ENCODE measurements at places on chromosomes 2 and 18. TPM values are rescaled to one million over a fixed set of nuclear protein-coding genes. Genes with fewer than 3 reads are reported as not detected.

DNA sequence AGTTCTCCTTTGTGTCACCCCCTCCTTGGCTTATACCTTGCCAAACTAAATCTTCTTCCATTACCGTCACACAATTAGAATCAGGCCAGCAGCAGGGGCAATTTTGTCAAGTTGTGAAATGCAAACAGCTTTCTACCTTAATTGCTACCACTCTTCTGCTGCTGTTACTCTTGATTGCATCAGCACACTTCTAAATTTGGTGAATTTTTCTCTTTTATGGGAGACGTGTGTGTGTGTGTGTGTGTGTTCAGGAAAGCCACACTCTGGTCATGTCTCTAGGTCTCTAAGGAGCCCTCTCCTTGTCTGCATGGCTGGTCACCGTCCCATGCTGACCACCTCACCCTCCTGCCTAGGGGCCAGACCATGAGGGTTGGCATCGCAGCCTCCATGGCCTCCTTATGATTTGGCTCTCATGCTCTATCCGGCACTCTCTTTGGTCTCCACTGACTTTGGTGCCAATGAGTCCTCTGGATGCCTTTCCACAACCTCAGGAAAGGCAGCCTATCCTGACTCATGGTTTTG lies 87.7 kb downstream of the GATA6 start:
- no peak for DNase-seq

The TXNDC2 gene
- total RNA-seq, result not detected

DNA sequence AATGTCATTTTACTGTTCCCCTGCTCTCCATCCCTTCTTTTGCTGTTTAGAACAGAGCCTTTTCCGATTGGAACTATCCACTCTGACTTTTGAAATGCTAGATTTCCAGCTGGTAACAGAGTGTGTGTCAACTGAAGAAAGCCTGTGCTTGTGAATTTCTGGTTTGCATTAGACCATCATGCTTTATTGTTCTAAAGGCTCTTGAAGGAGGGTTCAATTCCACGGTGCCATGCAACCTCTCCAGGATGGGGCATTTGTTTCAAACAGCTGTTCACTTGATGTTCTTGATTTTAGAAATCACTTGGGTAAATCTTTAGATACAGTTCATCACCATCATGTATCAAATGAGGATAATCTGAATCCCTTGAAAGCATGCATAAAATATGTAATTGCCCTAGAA lies 156.7 kb downstream of the QPCT start:
- no peak for DNase-seq

DNA sequence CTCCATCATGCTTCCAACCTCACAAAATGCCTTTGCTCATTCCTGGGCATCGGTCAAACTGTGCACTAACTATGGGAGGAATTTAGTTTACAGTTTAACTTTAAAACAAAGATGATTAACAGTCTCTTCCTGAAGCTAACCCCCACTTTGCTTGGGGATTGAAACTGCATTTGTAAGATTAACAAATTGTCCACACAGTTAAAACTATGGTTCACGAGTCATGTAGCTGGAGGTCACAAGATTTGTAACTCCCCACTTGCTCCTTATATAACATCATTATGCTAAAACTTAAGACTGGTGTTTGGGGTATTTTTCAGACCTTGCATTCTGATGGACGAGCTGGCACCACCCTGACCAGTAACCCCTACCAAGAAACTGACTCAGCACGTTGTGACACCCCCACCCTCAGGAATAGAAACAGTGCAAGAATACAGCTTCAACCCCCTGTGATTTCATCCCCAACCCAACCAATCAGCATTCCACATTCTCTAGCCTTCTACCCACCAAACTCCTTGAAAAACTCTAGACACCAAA lies 252.3 kb downstream of the MBD5 start:
- DNase-seq, result no peak

GRCh38 chr2:101036562-101036961 lies 34.5 kb downstream of the RPL31 start:
- DNase-seq, result no peak

- DNase-seq, result no peak
Observed at GRCh38 chr18:54127759-54128378, 96.6 kb downstream of the MBD2 start.

The PSMA8 gene
- not detected for total RNA-seq

- DNase-seq, result no peak
Observed at GRCh38 chr2:196322973-196323810, 151.8 kb upstream of the STK17B start.

DNA sequence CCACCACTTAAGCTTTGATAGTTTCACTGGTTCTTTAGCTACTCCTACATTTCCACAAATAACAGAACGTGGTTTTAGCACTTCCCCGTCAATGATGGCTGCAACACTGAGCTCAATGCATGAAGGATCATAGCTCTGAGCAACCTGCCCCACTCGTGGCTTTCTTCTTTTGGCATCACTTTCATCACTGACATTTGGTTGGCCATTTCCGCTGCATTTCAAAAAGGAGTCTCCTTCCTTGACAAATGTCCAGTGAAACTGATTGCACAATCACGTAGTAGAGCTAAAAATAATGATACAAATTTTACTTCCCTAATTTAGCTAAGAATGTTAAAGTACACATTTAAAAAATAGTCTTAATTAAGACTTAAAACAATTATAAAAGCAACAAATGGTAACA lies 205.2 kb upstream of the HDAC4 start:
- peak; percentile 15 for DNase-seq

DNA sequence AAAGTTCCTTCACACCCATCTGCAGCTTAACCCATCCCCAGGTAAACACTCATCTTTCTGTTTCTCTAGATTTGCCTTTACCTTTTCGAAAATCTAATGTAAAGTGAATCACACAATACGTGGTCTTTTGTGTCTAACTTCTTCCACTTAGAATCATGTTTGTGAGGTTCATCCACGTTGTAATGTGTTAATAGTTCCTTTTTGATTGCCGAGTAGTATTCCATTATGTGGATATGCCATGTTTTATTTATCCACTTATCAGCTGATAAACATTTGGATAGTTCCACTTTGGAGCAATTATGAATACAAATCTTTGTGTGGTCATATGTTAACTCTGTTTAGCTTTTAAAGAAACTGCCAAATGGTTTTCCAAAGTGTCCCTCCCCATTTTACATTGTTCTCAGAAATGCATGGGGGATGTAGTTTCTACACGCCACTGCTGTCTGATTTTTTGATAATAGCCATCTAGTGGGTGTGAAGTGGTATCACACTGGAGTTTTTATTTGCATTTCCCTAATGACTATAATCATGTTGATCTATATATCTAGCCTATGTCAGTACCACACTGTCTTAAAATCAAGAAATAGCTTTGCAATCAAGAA lies 22.3 kb downstream of the PECR start:
- DNase-seq, result no peak

DNA sequence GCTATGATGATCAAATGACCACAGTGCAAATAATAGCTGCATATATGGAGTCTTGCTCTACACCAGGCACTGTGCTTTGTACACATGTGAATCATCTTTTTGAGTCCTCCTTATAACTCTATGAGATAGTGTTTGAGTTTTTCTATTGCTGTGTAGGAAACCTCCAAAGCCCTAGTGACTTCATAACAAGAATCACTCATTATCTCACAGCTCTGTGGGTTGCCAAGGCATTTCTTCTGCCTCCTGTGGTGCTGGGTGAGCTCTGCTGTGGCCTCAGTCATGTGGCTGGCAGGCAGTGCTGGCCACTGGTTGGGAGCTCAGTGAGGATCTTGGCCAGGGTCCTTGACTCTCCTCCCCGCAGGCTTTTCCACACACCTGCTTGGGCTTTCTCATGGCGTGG lies 153.4 kb downstream of the CAPN13 start:
- no peak for DNase-seq

- no peak for DNase-seq
Observed at GRCh38 chr18:38756436-38756835, 1190.8 kb upstream of the CELF4 start.

The HAAO gene
- 3.0 TPM for total RNA-seq

The STRN gene
- total RNA-seq, result 26.8 TPM

The SLC9A4 gene
- total RNA-seq, result not detected

DNA sequence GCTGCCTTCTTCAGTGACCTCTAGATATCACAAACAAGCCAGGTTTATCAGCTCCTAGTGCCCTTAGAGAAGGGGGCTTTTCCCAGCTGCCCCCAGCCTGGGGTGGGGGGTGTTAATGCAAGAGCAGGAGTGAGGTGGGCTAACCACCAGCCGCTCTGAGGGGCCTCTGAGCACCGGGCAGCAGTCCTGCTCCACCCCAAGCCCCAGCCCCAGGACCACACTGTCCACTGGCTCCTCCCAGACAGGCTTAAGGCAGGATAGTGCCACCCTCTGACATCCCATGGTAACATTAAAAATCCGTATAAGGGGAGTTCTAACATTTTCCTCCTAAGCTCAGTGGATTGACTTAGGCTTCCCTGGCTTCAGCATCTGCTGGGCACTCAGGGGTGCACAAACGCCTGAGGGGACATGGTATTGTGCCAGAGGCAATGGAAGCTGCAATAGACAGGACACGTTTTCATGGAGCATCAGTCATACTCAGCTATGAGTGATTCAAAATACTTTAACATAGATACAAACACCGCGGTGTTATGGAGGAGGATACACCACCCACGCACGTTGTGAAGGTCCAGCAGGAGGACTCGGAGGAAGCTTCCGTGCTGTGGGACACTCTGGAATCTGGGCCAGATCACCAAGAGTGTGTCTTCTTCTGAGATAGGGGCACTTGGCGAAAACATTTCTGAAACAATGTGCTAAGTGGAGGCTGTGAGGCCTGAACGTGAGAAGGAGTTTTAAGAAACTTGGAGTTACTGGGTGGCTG lies 112.7 kb upstream of the EPC2 start:
- DNase-seq, result no peak

- DNase-seq, result no peak
Observed at GRCh38 chr2:141021109-141021508, 1109.7 kb downstream of the LRP1B start.

DNA sequence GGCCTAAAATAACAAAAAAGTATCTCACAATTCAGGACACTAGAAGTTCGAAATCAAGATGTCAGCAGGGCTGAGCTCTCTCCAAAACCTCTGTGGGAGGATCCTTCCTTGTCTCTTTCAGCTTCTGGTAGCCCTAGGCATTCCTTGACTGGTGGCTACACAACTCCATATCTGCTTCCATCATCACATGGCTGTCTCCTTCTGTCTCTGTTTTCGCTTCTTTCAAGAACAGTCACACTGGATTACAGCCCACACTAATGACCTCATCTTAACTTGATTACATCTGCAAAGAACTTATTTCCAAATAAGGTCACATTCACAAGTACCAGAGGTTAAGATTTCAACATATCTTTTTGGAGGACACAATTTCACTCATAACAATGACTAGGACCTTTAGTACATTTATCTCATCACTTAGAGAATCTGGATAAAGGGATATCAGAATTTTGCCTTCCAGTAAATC lies 275.2 kb downstream of the IRS1 start:
- DNase-seq, result no peak

GRCh38 chr2:11503354-11503927 lies 30.4 kb upstream of the GREB1 start:
- DNase-seq, result no peak

DNA sequence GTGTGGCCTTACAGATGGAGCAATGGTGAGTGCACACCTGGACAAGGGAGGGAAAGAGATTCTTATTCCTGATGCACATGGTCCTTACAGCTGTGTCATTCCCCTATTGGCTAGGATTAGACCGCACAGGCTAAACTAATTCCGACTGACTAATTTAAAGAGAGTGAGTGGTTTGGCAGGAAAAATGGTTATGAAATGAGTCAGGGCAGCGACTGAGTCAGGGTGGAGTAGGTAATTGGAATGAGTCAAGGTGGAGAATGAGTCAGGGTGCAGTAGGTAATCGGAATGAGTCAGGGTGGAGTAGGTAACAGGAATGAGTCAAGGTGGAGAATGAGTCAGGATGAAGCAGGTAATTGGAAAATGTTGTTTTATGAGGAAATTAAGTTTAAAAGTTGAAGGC lies 1353.7 kb upstream of the LRRTM1 start:
- DNase-seq, result no peak

The ANKRD29 gene
- total RNA-seq, result 8.3 TPM

- no peak for DNase-seq
Observed at GRCh38 chr2:63056107-63057050, 5.7 kb downstream of the OTX1 start.

GRCh38 chr18:37409878-37410277 lies 155.7 kb downstream of the CELF4 start:
- no peak for DNase-seq

DNA sequence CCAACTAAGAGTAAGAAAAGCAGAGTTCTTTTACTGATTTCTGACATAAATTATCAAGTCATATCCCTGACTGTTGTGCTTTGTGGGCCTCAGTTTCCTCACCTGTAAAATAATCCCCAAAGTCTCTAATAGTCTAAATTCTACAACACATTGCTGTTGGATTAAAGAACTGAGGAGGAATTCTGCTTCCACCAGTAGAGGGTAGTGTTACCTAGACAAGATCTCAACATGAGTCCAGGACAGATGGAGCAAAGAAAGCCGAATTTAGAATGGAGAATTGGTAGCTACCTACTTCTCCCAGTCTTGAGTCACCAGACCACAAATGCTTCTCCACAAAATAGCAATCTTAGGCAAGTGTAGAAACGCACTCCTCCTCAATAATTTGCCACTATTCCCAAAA lies 462.5 kb upstream of the FSHR start:
- no peak for DNase-seq

The GALNT13 gene
- 1.8 TPM for total RNA-seq

GRCh38 chr18:78980279-78980771 lies 707 bp downstream of the SALL3 start:
- no peak for DNase-seq

The HS6ST1 gene
- 27.6 TPM for total RNA-seq

DNA sequence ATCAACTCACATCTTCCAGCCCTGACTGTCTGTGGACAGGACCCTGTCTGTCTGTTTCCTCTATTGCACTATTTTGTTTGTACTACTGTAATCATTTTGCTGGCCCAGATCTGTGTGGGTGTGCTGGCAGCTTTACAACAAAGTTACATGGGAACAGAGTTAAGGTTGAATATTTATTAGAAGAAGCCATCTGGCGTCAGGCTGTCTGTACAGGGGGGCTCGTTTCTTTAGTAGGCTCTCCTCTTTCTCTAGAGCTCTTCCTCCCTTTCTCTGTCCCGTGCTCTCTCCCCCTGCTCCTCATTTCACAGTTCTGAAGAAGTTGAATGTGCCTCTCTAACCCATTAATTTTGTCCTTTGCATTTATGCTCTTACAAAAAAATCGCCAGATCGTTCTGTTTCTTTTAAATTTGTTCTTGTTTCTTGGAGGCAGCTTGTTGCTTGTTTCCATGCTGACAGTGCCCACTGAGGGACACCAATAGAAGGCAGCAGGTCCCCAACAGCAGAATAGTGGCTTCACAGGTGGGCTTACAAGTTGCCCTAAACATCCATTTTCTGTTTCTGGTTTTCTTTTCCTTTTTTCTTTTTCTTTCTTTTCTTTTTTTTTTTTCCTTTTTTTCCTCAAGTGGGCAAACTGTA lies 315.2 kb upstream of the ZEB2 start:
- DNase-seq, result no peak

The ABHD1 gene
- 0.65 TPM for total RNA-seq

The SCTR gene
- not detected for total RNA-seq

GRCh38 chr2:27509326-27509725 lies 12.7 kb downstream of the GCKR start:
- no peak for DNase-seq

- no peak for DNase-seq
Observed at GRCh38 chr18:48442761-48443160, 33.6 kb upstream of the ZBTB7C start.

The RASGRP3 gene
- total RNA-seq, result 42.2 TPM

The MATN3 gene
- total RNA-seq, result 1.2 TPM

The IGFBP2 gene
- total RNA-seq, result 128 TPM

The RAD51AP2 gene
- total RNA-seq, result not detected

GRCh38 chr18:37179384-37179783 lies 350.5 kb downstream of the KIAA1328 start:
- DNase-seq, result no peak

- DNase-seq, result no peak
Observed at GRCh38 chr2:73920577-73921545, 5.8 kb upstream of the DGUOK start.

Measured in omental fat pad (tissue), 4 donors.